ENCODE measurements at places on chromosomes 6 and 20. TPM values are rescaled to one million over a fixed set of nuclear protein-coding genes. Genes with fewer than 3 reads are reported as not detected.

Gene IMPG1
- 0.26 TPM for total RNA-seq

Gene CLPSL2
- not detected for total RNA-seq

Gene MEP1A
- total RNA-seq = not detected

Gene SOBP
- 1.0 TPM for total RNA-seq

Gene MROH8
- 0.39 TPM for total RNA-seq

Gene GJA10
- not detected for total RNA-seq

Gene BPI
- 0.13 TPM for total RNA-seq

Gene POM121L2
- not detected for total RNA-seq

Gene ANKRD66
- not detected for total RNA-seq

Gene ENPP1
- total RNA-seq = 3.6 TPM

Gene NCOA7
- 10.6 TPM for total RNA-seq

Gene TAAR2
- not detected for total RNA-seq

All from epithelial cell of alveolus of lung (primary cell).